ENCODE measurements at places on chromosomes 6 and 20.
A peak's percentile ranks its signal among the peaks of the same experiment; 100 is the strongest.

DNA sequence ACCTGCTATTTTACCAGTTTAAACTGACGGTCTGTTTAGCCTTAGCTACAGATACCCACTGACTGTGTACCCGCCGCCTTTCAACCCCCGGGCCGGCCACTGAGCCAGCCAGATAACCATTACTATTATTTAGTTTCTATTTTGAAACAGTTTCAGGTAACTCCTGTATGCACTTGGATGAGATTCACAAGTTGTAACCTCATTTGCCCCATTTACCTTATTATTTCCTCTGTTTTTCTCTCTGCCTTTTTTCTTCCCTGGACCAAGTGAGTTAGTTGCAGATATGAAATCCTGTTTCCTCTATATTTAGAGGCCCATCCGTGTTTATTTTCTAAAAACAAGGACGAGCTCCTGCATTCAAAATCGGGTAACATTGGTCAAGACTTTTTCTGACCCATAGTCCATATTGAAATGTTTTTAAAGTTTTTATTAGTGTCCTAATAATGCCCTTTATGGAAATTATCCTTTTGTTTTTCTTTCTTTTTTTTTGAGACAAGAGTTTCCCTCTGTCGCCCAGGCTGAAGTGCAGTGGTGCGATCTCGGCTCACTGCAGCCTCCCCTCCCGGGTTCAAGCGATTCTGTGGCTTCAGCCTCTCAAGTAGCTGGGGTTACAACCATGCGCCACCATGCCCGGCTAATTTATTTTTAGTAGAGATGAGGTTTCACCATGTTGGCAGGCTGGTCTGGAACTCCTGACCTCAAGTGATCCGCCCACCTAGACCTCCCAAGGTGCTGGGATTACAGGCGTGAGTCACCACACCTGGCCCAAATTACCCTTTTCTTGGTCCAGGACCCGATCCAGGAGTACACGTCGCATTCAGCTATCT is 767 bp downstream of the AP5S1 start:
- DNase-seq: no peak

GRCh38 chr6:42332916-42333315 is 115.3 kb upstream of the MRPS10 start:
- no peak for DNase-seq

GRCh38 chr20:37220731-37221130 is 40.9 kb downstream of the GHRH start:
- no peak for DNase-seq

DNA sequence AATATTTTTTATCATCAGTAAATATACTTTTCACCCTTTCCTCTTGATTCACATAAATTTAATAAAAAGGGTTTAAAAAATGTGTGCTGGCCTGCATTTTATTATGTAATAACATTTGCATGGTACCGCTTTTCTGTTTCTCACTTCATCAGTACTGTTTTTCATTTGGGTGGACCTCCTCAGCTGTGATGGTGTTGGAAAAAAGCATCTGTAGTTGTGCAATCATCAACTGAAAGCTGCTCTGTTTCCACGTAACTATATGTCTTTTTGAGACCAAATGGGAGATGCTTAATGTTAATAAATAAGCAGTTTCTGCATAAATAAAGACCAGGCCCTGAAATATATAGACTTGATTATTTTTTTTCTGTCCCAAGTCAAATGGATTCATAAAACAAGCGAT is 31.6 kb upstream of the CENPW start:
- DNase-seq: no peak

DNA sequence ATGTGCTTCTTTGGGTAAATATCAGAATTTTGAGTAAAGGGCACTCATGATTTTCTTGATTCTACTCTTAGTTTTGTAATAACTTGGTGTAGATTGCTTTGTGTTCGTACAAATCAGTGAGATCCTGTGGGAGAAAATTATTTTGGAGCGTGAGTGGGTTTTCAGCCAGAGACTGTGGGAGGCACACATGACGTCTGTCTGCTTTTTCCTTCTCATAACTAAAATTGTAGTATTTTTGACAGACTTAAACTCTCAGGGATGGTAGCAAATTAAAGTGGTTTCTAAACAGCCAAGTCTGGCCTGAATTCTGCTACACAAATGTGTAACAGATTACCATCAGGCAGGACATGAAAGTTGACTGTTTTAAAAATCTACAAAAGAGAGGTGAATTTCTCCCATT is 222.6 kb downstream of the OTOR start:
- DNase-seq: no peak

DNA sequence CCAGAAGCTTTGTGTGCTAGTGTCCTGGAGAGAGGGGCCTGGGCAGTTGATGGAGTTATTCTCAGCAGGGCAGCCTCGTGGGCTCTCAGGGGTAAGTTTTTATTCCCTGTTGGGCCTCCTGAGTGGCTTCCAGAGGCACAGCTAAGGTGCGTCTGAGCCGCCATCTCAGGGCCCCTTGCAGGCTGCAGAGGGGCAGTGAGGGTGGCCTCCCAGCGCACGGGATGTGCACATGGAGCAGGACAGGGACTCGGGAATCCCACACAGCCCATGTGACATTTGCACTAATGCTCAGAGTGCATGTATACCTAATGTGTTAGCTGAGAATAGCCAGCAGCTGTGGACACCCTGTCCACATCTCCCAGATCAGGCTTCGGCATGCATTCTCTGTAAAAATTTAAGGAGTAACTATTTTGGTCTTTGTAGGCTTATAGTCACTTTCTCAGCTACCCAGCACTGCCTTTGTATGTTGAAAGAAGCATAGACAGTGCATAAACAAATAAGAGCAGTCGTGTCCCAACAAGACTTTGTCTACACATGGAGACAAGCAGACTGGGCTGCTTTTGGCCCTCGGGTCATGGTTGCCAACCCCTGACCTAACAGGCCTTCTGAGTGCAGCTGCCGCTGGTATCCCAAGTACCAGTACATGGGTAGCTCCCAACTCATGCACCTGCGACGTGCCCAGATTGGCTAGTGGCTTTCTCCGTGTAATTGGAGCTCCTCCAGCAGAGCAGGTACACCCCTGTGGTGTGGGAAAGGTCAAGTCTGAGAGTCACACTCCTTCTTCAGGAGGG is 18.6 kb upstream of the CST9L start:
- DNase-seq: no peak

DNA sequence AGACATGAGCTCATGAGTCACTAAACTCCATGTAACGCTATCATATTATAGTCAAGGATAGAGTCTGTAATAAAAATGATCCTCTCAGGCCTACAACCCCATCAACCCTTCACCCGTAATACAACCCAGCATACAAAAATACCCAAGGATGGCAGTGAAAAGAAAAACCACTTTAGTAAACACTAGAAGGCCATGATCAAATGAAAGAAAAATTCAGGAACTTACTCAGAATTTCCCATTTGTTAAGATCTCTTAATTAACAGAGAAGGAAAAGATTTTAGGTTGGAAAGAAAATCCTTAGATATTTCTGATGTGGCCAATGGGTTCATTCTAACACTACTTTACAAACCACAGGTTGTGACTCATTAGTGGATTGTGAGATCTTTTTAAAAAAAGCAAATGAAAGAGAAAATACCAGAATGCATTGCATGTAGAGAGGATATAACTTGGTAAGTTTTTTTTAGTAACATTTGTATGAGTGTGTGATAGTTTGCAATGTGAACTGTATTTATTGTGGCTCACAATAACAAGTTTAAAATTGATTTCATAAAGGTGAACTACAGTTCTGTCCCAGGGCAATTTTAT is 8.0 kb upstream of the UBE2J1 start:
- no peak for DNase-seq

DNA sequence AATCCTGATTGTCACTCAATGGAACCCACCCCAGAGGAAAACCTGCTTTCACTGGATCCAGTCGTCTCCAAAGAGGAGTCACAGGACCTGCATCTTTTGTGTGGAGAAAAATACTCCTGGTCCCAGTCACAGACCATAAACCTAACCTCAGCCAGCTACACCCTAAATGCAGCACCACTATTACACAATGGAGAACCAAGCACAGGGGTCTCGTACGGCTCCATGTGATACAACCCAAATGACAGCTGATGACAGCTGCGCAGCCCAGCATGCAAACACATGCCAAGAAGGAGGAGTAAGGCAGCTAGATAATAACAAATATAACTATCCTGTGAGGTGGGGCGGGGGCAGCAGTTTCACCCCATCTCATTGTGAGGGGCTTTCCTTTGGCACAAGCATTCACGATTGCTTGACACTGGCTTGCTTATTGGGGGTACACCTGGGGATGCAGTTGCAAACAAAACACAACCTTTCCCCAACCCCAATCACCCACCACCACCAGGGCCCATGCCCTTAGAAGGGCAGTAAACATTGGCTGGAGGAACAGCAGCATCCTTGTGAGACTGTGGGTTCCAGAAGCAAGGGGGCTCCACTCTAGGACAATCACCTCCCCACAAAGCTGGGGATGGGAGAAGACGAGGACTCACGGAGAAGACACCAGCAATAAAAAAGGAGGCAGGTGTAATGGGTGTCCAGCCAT is 51.5 kb downstream of the TRERF1 start:
- DNase-seq: no peak

- no peak for DNase-seq
Measured at GRCh38 chr6:134739299-134740026, 210.4 kb downstream of the ALDH8A1 start.

- no peak for DNase-seq
Measured at GRCh38 chr6:2196079-2196679, 49.2 kb downstream of the GMDS start.

DNA sequence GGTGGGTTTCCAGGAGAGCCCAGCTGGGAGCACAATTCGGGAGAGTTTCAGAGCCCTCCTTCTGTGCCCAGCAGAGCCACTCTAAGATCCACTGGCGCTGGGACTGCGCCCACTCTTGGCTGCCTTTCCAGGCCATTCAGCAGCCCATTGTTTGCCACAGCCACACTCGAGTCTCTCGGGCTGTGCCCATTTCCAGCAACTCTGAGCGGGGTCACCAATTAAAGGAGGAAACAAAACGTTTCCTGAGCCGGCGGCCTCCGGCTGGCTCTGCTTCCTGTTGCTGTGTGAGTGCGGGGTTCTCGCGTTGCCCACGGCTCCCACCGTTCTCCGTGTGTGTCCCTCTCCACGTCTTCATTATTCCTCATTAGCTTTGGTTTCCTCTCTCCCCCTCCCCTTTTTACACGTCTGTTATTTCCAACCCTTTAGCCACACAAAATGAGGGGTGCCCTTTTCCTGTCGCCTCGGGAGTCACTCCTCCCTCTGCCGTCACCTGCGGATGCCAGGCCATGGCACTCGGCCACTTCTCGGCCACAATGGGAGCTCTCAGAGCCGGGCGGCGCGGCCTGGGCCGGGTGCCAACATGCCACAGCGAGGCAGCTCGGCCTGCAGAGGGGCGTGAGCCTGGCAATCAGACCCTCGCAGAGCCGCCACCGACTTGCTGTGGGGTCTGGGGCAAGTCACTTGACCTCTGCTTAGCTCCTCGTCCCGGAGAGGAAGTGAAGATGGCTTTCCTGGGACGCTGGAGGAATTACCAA is 94.3 kb upstream of the NKX2-2 start:
- DNase-seq: no peak

- DNase-seq: peak; percentile 30
Measured at GRCh38 chr6:29887330-29887818, 55.0 kb upstream of the HLA-A start.

DNA sequence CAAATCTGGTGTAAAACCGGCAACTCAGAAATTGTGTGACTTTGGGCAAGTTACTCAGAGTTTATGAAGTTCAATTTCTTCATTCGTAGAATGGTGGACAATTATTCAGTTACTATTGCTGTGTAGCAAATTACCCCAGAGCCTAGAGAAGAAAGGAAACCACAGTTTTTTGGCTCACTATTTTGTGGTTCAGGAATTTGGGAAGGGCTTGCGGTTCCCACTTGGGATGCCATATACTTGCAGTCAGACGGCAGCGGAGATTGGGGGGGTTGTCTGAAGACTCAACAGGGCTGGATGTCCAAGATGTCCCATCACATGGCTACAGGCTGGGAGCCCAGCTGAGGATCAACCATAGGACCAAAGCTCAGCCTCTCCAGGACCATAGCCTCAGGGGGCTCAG is 108.1 kb downstream of the PCSK2 start:
- no peak for DNase-seq

- DNase-seq: peak; percentile 4
Measured at GRCh38 chr6:108621117-108621516, 60.4 kb downstream of the FOXO3 start.

- peak; percentile 50 for DNase-seq
Measured at GRCh38 chr20:51022803-51023616, at the start of gene KCNG1. TSS of gene KCNG1 (minus strand) at chr20:51023107. CDS start at chr20:51010338, 12,769 bp downstream.

DNA sequence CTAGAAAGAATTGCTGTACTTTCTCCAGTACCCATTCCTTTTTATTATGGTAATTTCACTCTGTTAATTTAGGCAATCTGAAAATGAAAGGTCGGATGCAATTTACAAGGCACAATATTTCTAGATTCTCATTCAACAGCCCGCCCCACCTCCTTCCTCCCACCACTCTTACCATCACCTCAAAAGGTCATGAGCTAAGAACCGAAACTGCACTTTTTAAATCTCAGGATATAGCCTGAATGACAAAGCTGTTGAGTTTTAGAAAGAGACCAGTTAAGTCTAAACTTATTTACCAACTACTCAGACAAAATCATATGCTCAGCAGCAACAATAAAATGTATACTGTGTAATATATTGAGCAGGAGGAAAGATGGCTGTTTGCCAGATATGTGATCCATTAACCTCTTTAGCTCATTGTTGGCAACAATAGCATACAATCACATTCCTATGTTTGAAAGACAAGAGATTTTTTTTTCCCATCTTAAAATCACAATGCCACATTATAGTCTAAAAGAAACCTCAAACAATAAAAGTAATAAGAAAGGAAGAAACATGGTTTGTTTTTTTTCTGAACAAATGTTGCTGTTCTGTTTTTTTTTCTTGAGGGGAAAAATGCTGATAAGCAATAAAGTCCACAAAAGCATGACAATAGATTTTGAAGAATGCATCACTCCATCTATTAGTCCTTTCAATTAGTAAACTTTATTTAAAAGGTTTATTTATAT is 1.6 kb upstream of the HS3ST5 start:
- no peak for DNase-seq

GRCh38 chr20:9996944-9997343 is 37.8 kb upstream of the ANKEF1 start:
- no peak for DNase-seq

DNA sequence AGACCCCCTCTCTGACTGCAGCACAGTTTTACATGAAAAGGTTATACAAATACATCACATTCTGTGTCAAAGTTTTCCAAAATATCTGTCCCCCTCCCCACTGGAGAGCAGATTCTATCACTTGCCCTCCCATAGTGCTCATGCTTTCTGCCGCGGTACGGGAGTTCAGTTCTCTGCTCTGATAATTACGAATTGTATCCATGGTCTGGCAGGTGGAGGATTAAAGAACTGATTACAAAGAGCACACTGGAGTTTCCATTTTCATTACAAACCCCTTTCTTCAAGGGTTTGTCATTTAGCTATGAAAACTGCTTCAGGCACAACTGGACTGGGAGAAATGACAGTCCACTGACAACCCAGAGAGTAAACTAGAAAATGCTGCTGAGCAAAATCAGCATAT is 166.0 kb downstream of the PDSS2 start:
- no peak for DNase-seq

GRCh38 chr6:91042656-91043055 is 455.8 kb upstream of the MAP3K7 start:
- DNase-seq: no peak

- DNase-seq: peak; percentile 58
Measured at GRCh38 chr20:2521369-2522305, 12.9 kb upstream of the ZNF343 start.
